ENCODE measurements at places on chromosomes 12 and 14.
A peak's percentile ranks its signal among the peaks of the same experiment; 100 is the strongest.

GRCh38 chr12:32010631-32011336 lies 51.6 kb downstream of the RESF1 start:
- DNase-seq, result no peak

GRCh38 chr12:39464976-39465695 lies 22.2 kb upstream of the KIF21A start:
- DNase-seq, result no peak

- DNase-seq, result no peak
Measured at GRCh38 chr12:6934110-6934509, 6.4 kb downstream of the ATN1 start.

- DNase-seq, result no peak
Measured at GRCh38 chr14:56687123-56687522, 107.5 kb downstream of the TMEM260 start.

DNA sequence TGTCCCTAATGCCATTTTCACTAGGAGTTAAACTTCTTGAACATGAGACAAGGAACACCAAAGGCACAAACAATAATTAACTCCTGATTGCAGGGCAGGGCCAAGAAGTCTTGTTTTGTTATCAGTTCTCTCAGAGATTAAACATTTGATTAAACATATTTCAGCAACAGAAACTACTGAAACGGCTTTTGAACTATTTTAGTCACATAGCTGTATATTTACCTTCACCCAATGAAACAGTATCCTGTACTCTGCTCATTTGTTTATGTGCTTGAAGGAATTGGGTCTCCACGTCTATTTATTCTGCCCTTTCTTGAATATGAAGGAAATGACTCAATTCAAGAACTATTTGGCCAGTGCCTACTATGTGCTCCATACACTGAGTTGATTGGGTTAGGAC lies 51.3 kb upstream of the PTCSC3 start:
- peak; percentile 23 for DNase-seq

- no peak for DNase-seq
Measured at GRCh38 chr12:50960130-50960529, 7.8 kb downstream of the HIGD1C start.

DNA sequence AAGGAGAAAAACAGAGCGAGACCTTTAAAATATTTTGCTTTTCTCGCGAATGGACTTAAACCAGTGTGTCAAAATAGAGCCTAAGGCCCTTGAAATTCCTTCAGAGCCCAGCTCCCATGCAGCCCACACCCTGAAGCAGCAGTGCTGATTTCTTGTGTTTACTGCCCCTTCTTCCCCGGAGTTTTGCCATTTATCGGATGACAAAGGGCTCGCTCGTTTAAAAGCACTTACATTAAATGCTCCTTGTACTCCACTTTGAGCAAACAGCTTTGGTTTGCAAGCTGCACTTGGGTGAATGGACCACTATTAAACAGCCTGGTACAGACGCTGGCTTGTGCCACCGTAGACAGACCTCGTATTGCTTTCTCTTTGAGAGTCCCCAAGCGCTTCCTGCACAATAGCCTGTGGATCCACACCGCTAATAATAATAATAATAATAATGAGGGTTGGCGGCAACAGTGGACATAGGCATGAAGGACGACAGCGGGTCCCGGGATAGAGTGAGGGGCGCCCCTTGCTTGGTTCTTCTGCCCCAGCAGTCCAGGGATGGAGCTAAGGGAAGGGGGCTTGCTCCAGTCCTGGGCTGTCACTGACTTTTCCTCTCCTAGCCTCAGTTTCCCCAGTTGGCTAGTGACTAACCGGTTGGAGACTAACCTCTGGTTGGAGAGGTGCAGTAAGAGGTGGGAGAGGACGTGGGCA lies 6.6 kb downstream of the DLK1 start:
- no peak for DNase-seq

- no peak for DNase-seq
Measured at GRCh38 chr12:112179916-112180315, 54.6 kb downstream of the TRAFD1 start.

GRCh38 chr14:53384536-53384935 lies 231.4 kb upstream of the DDHD1 start:
- no peak for DNase-seq

DNA sequence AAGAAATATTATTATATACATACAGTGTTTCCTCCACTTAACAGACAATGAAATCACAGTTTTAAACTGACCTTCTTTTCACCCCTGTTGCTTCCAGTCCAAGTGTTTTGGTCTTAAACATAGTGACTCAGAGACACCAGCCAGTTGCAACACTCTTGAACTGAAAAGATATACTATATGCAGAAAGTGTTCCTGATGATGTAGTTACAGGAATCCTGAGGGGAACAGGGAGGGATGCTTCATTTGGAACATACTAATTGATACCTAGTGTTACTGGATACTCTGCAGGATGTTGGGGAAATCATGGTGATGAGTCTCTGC lies 420.8 kb downstream of the CCDC91 start:
- DNase-seq, result no peak

DNA sequence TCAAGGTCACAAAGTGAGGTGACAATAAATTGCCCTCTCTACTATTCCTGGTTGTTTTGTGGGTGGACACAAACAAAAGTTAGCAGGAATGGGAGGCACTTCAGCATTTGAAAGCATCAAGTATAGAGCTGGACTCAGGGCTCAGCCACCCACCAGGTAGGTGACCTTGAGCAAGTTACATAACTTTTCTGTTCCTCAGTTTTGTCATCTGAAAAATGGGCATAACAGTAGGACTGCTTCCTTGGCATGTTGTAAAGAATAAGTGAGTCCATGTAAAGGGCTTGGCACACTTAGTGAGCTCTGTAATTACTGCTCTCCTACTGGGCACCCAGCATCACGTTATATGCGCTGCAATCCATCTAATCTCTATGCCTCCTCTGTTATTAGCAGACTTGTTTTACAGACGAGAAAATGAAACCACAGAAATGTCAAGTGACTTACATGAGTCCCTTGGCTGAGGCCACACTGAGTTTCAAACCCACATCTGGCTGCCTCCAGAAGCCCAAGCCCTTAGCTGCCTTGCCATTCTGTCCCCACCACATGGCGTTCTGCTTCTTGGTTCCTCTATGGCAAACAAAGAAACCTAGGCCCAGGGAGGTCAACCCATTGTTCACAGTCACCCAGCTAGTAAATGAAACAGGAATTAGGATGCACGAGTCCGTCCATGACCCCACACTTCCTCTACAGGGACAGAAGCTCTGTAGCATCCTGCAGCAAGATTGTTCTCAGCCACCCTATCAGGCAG lies 63.2 kb upstream of the SLC24A4 start:
- DNase-seq, result no peak

DNA sequence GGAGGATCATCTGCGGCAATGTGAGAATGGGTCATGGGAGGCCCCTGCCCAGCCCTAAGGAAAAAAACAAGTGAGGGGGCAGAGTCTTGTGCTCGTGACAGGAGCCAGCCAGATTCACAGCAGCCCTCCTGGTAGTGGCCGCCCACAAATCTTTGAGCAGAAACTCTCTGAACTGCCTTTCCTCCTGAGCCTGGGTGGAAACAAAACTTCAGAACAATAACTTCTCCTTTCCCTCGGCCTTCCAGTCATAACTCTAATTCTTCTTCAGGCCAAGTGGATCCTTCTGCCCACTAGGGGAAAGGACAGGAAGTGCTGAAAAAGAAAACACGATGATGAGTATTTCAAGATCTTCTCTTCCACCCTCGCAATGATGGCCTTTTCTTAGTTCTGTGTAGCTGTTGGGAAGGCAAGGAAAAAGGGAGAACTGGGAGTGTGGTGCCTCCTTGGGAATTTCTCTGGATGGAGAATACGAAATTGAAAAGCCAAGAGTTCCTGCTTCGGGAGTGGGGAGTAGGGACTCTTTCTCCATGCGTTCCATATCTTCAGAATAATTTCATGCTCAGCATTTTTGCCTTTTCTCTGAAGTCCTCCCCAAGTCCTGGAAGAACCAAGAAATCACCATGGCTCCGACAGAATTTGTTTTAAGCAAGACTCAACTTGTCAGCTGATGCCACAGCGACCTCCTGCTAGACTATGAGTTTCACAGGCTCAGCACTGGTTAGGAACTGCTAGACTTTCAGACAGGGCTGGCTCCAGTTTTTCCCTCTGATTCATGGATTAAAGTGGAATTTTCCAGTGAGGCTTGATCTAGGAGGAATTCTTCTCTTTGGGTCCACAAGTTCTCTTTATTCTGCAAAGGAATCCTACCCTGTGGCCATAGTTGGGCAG lies 188.9 kb downstream of the CAND1 start:
- no peak for DNase-seq

DNA sequence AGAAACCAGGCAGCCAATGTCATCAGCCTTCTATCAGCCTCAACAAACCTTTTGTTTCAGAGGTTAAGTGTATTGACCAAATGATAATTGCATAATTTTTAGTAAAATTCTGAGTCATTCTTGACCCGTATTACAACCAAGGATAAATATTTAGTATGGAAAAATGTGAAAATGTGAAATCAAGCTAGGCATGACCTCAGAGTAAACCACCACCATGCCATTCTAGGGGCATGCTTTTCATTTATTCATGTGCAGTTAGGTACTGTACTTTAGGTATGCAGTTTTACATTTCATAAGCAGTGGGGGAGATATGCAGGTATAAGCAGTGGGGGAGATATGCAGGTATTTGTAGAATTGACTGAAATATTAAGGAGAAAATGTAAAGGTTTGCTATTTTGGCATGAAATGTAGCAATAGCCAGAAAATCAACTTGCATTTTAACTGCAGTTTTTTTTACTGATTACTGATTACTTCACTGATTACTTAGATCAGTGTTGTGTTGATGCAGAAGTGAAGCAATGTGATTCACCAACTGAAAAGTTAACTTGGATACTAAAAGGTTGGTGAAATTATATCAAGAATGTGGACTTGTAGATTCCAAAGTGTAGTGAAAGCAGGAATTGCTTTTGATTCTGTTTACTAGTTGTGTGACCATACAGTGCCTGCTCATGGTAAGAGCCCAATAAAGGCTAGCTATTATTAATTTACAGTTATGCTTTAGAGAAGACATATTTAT lies 184.2 kb downstream of the ESR2 start:
- DNase-seq, result no peak
